Left lung (tissue), 14 donors: ENCODE measurements at places on chromosomes 7 and 10.
A peak's percentile ranks its signal among the peaks of the same experiment; 100 is the strongest.

DNA sequence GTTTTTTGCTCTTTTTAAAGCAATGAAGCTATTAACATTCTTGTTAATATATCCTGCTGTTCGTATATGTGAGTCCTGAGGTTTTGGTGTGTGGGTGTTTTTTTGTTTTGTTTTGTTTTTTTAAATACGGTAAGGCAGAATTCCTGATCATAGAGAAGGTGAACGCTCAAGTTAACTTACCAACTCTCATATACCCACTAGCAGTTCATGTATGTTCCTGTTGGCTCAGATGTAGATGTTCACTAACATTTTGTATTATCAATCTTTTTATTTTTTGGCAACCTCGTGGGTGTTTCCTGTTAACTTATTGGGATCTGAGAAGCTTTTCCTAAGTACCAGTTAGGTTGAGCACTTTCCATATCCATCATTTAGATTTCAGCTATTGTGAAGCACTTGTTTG lies 20.5 kb downstream of the TRIM24 start:
- no peak for DNase-seq

- no peak for DNase-seq
These were observed 137.9 kb upstream of the LYZL1 start for GRCh38 chr10:29151005-29151404.

- DNase-seq = no peak
These were observed 240.5 kb downstream of the PRPF18 start for GRCh38 chr10:13827076-13827797.

DNA sequence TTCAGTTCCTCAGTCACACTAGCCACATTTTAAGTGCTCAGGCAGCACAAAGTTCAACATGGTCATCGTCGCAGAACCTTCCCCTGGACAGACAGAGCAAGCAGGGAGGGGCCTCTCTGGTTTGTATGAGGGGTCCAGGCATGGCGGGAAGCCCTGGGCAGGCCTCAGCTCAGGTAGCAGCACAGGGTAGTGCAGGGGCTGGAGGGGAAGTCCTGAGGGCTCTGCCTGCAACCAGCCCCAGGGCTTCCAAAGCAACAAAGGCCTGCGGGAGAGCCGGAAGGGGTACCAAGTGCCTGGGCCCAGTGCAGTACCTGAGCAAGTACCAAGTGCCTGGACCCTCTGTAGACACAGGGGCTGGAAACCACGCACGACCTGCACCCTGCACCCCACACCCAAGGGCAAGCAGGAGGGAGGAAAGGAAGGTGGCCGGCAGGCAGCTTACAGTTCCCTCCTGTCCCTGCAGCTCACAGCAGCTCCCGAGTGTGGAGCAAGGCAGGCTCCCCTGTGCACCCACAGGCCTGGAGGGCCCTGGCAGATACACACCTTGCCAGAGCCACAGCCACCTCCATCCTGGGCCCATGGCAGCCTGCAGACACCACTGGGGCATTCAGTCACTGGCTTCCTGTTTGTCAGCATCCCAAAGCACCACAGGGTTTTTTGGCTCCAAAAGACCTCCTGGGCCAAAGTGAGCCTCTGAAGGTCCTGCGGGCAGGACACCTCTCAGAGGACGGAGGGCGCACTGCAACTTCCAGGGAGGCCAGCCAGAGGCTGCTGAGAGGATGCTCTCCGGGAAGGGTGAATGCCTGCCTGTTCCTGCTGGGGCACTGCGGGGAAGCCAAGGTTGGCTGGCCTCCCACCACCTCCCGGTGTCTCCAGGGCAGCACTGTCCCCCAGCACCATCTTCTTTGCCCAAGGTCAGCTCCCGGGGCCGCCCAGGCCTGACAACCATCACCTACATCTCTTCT lies 6.5 kb upstream of the RET start:
- no peak for DNase-seq

- DNase-seq = peak; percentile 58
These were observed 2.3 kb upstream of the HOXA13 start for GRCh38 chr7:27202018-27202861.

DNA sequence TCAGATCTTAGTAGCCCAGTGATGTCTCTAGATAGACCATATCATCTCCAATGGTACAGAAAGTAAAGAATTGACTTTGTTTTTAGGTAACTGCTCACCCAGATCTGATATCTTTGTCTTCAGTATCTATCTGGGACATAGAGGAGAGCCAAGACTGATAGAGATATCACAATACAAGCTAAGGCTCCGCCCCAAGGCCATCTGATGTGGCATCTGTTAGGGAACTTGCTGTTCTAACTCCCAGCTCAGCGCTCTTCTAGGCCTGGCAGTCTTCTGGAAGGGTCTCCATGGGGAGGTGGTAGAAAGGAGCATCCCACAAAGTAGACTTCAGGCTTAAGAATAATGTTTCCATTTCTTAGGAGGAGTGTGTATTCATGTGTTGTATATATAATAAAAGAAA lies 88.4 kb upstream of the SAMD8 start:
- no peak for DNase-seq

DNA sequence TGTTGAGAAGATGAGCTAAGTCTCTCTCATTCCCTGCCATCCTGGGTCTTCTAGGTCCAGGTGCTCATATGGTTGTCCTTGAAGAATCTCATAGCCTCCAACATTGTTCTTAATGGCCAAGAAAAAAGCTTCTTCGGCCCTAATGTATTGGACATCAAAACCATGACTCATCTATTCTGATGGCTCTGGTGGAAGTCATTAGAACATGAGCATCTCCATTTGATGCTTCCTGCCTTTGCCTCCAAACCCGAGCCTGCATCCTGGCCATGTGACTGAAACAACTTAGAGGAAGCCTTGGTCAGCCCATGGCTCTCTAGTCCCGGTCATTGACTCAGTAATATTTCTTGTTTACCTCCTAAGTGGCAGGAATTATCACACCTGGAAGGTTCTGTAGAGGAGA lies 264.1 kb upstream of the FZD8 start:
- DNase-seq = no peak

- peak; percentile 60 for DNase-seq
These were observed 227.9 kb downstream of the ZMYND11 start for GRCh38 chr10:363152-363551.
